ENCODE measurements at places on chromosomes 11 and 22.

DNA sequence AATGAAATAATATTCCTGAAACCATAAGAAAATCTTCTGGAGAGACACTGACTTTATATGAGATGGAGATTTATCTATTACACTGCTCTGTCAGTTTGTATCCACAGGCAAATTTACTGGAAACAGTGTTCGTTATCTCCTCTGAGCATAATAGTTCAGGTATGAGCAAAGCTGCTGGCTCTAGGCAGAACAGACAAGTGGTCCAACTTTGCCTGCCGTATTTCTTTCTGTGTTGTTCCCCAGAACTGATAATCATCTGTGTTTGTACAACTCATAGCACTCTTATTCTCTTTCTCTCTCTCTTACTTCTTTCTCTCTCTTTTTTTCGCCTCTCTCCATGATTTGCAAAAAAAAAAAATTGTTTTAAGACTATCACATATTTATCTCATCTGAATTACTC is 623.8 kb upstream of the CHORDC1 start:
- DNase-seq = no peak

DNA sequence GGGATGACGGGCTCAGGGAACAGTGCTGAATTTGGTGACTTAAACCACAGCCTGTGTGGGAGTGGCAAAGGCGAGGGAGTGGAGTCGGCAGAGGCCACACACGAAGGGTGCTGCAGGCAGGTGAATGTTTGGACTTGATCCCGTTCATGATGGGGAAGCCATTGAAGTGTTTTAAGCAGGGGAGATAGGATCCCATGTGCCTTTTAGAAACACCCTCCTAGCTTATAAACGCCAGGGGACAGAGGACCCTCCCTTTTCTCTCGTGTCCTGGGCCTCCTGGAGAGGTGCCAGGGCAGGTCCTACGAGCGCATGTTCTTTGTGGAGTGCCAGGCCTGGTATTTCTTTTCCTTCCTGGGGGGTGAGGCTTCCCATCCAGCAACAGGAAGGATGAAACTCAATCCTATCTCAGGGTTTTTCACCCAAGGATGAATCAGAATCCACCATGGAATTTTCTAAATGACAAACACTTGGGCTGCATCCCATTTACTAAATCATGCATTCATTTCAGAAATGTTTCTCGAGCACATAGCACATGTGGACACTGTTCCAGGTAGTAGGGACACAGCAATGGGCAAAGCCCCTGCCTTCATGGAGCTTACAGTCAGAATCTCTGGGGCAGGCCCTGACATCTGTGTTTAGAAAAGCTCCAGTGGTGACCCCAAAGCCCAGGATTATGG is 59.6 kb downstream of the CHRDL2 start:
- no peak for DNase-seq

GRCh38 chr11:116330439-116331185 is 442.2 kb downstream of the BUD13 start:
- no peak for DNase-seq

DNA sequence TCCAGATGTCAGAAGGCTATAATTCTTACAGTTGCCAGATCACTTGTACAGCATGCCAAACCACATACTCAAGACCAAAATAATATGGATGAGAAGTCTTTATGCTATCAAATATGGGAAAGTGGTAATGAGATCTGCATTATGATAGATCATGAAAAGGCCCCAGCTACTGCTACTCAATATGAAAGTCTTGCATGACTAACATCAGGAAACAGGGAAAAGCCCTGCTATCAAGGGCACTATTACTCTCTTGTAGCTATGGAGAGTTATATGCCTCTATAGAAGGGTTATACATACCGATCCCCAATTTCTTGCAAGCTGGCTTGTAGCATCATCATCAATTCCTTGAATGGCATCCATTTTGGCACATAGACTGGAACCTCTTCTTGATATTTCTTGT is 30.2 kb upstream of the TMPRSS5 start:
- no peak for DNase-seq

- no peak for DNase-seq
Observed at GRCh38 chr22:40421941-40422340, 51.5 kb downstream of the SGSM3 start.

- no peak for DNase-seq
Observed at GRCh38 chr11:100003985-100004384, 683.1 kb upstream of the ARHGAP42 start.

DNA sequence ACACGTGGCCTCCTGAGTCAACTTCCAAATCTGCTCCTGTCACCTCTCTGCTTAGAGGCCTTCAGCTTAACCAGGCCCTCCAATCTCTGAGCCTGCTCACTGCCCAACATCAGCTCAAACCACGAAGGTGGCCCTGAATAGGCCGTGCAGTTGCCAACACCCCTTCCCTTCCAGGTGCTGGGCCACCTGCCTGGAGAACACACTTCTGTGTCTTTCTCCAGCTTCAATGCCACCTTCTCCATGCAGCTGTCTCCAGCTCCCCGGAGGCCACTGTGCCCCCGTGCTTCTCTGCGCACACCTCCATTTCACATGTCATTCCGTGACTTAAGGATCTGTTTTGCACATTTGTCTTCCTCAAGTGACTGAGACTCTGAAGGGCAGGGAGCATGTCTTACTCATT is 5.3 kb downstream of the RELA start:
- no peak for DNase-seq

GRCh38 chr11:123425367-123425766 is 4.7 kb upstream of the GRAMD1B start:
- no peak for DNase-seq
